ENCODE measurements at places on chromosomes 16 and 17.

- DNase-seq: no peak
Measured at GRCh38 chr17:82108961-82109475, 11.0 kb upstream of the FASN start.

DNA sequence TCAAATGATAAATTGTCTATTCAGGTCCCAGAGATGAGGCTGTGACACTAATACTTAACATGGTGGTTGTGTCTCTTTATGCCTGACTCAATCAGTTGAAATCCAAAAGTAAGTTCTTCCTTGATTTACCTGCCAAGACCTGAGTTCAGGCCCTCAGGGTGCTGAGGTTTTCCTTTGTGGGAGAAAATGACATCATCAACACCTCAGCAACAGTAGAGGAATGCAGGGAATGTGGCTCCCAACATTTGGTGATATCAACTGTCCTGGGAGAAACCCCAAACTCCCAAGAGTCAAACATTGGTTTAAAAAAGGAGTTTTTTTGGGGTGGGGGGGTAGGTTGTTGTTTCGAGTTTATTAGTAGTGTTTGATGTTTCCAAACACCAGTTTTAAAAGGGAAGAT lies 14.7 kb downstream of the RNF43 start:
- no peak for DNase-seq

DNA sequence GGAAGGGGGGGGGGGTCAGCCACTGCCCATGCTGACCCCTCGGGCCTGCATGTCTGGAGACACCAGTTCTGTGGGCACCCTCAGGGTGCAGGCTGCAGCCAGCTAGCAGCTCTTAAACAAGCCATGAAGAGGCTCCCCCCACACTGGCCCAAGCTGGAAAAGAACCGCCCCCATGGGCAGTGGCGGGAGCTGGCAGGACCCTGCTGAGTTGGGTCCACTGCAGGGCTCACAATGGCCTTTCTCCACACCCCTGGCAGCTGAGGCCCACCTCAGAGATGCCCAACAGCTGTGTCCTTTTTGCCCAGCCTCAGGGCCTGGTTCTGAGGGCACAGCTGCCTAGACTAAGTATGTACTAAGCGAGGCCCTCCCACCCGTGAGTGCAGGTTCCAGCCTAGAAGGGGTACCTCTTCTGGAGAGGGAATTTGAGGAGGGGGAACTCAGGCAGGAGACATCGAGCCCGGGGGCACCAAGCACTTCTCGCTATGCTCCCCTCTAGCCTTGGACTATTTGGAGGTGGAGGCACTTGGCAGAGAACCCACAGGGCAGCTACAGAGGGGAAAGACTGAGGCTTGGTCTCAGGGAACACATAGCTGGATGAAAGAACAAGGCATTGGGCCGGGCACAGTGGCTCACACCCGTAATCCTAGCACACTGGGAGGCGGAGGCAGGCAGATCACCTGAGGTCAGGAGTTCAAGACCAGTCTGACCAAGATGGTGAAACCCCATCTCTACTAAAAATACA lies 3.2 kb downstream of the THRA start:
- no peak for DNase-seq

- DNase-seq: no peak
Measured at GRCh38 chr17:64277831-64278562, 14.9 kb upstream of the TEX2 start.

GRCh38 chr17:7703584-7704479 lies 1.2 kb upstream of the EFNB3 start:
- DNase-seq: no peak

GRCh38 chr16:87264634-87265033 lies 52.6 kb downstream of the C16orf95 start:
- DNase-seq: no peak

DNA sequence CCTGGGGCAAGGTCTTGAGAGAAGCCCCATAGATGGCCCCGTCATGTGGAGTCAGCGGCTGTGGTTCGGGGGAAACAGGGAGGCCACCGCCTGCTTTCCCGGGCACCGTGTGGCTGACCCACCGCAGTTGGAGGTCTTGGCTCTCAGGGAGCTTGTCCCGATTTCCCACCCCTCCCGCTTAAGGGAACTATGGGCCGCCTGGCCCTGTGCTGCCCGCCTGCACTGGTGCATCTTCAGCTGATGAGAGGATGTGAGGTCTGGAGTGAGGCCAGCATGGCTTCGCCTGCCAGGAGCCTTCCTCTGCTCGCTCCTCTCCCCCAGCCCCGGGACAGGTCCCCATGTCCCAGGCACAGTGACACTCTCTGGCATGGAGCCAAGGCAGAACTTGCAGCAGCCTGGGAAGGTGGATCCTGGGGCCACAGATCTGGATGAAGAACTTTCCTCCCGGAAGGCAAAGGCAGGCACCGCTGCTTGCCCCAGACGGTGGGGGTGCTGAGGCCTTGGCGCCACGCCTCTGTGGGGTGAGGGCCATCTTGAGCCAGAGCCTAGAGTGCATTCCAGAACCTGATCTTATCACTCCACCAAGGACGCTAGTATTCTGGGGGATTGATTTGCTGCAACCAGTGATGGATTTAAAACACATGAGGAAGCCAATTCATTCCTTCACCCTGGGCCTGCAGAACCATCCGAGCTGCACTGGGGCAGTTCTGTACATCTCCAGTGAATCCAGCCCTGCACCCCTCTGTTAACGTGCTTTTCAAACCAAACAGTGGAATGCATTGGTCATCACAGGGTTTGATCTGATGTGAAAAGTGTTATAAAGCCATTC lies 178.6 kb upstream of the TNRC6C start:
- no peak for DNase-seq

GRCh38 chr16:72824761-72825160 lies 223.2 kb downstream of the ZFHX3 start:
- DNase-seq: no peak

- no peak for DNase-seq
Measured at GRCh38 chr17:73165616-73166404, 1.0 kb downstream of the SSTR2 start.

- DNase-seq: no peak
Measured at GRCh38 chr16:75097941-75098901, 18.4 kb downstream of the LDHD start.

DNA sequence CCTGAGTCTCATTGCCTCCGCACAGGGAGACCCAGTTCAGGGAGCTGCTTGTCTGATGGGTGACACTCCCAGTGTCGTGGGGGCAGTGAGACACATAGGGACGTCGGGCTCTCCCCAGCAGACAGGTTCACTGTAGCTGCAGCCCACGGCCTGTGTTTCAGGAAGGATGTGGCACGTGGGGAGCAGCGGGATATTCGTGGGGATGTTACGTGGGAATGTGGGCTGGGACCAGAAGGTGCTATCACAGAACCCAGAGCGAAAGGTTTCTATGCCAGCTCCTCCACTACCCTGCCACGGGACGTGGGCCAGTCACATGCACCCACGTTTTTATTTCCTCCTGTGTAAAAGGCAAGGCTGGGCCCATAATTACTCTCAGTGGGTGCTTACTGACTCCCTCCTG lies 16.3 kb downstream of the CACNA1G start:
- no peak for DNase-seq

GRCh38 chr17:53516636-53517035 lies 306.1 kb upstream of the KIF2B start:
- DNase-seq: no peak

DNA sequence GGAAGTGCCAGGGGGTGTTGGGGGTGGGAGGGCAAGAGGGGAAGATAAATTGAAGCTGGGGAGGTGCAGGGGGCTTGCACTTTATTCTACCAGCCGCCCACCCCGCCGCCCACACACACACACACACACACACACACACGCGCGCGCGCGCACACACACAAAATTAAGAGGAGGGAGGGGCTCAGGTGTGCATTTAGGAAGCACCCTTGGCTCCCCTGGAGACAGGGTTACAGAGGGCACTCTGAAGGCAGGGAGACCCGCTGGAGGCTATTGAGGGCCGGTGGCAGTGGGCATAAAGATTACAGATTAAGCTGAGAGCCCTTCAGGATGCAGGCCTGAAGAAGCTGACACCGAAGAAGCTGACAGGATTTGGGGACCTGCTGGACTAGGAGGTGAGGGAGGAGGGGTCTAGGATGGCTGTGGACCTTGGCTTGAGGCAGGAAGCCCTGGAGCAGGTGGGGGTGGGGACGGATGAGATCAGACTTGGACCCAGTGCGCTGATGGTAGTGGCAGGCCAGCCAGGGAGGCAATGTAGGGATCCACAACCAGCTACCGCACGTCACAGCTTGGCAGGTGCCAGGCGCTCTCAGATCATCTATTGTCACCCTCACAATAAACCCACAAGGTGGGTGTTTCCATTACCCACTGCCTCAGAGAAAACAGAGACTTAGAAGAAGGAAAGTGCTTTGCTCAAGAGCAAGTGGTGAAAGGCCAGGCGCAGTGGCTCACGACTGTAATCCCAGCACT lies 772 bp upstream of the SAMD14 start:
- no peak for DNase-seq

- DNase-seq: no peak
Measured at GRCh38 chr17:489758-490329, 137.2 kb upstream of the RPH3AL start.

GRCh38 chr17:27295945-27296344 lies 2.0 kb downstream of the WSB1 start:
- DNase-seq: no peak

DNA sequence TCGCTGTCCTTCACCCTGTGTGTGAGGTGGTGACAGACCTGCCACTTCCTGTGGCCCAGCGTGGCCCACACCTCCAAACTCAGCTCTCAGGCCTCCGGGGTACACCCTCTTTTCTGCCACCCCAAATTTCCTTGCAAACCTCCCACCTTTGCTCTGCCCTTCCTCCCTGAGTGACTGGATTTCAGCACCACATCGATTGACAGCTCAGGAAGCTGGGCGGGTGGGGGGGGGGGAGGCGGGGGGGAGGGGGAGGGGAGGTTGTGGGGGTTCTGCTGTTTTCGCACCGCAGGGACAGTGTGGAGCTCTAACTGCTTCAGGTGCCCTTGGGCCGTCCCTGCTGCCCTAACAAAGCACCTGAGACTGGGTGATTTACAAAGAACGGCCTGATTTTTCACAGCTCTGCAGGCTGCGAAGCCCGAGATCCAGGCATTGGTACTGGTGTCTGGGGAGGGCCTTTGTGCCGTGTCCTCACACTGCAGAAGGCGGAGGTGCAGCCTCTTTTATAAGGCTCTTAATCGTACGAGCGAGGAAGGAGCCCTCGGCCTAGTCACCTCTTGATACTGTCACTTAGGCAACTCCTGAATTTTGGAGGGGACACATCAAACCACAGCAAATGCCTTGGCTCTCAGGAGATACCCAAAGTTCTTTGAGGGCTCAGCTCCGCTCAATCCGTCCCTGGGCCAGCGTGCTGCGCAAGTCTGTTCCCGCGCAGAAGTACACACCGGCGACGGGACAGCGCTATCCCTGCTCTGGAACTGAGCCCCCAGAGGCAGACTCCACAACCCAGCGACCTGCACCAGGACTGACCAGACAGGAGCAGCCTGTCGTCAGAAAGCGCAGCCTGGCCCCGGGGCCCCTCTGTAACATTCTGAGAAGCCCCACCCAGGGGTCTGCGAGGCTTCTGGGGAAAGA lies 3.6 kb downstream of the NDUFAF8 start:
- DNase-seq: no peak

- DNase-seq: no peak
Measured at GRCh38 chr17:72334205-72334604, 213.4 kb downstream of the SOX9 start.

DNA sequence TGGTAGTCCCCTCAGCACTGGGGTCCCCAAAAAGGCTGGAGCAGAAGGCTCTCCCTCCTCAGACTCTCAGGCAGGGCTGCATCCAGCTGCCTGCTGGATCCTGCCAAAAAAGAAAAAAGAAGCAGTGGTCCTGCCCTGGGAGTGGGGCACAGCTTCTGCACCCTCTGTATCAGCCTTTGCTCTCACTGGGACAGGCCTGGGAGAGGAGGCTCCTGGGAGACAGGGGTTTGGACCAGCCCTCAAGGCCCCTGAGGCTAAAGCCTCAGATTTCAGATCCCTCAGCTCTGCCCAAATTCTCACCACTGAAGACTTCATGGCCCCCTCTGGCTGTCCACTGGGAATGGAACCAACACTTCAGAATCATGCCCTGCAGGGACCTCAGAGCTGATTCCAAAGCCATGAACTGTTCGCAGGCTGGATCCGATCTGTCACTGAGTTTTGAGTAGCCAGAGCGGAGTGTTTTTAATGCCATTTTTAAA lies 96.9 kb downstream of the C16orf78 start:
- DNase-seq: no peak

DNA sequence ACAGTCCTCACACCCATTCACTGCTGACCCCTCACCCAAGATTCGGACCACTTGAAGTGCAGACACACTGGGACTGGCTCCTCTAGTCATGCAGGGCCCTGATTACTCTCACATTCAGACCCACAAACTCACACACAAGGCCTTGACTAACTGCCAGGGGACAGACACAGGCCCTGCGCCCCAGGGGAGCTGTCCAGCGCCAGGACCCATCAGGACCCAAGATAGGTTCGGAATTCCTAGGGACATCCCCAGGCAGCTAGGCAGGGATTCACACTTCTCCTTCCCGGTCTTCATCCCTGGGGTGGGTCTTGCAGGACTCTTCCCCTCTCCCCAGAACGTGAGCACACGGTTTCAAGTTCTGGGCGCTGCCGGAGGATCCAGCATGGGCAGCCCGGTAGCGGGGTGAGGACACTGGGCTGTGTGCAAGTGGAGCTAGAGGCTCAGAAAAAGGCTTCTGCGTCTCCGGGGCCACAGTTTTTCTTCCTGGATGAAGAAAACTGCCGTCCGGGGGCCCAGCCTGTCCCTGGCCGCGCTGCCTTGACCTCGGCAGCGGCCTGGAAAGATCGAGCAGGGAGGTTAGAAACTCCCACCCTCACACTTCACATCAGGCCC lies 1.6 kb downstream of the SEZ6 start:
- DNase-seq: no peak

DNA sequence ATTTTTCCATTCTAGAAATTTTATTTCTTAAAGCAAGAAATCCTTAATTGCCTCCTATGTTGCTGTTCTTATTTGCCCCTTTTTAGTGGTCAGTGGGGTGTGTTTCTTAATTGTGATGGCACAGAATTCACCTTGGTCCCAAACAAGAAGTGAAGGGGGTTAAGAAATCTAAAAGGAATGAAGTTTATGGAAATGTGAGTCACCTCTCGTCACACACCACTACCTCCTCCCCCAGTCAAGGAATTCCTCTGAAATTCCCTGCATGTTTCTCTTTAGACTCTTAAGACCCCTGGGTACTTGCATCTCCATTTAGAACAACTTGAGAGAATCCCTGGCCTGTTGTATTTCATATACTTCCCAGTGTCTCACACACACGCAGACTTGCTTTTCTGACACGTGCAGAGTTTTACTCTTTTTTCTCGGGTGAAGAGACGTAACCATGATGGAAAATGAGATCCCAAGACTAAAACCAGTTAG lies 247.4 kb downstream of the PRKCA start:
- no peak for DNase-seq

DNA sequence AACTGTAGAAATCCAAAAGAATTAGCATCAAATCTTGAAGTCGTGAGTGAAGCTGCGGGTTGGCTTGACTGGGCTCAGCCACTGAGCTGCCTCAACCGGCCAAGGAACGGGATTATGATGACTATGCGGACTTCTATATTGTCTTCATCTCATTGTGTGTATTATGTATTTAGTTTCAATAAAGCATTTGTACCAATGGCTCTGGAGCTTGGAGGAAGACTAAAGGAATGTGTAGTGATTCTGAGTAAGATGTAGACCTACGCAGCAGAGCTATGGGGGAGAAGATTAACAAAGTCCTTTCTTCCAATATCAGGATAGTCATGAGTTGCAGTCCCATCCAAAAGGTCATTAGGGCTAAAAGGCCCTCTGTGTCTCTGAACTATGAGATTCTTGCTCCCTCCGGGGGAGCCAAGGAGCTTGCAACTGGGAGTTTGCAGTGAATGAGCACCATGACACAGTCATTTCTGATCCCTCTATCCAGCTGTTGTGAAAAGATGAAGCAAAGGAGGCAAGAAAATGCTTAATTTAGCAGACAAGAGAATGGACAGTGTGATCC lies 8.3 kb downstream of the EME1 start:
- no peak for DNase-seq
